ENCODE measurements at places on chromosomes 3 and 15.

DNA sequence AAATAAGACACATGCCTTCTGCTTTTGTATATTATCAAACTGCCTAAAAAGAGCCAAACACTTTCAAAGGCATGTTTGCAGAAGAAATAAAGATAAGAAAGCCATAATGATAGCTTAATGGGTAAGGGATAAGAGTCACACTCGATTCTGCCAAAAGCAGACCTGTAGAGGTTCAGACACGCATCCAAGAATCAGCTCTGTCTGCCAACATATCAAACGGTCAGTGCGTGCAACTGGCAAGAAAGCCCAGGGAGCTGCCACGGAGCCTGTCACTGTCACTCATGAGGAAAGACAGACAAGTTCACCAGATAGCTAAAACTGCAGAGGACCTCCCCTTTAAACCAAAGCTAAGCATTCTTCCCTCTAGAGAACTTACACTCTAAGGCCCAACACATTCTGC, 23.2 kb downstream of the DCP1A start:
- no peak for DNase-seq

DNA sequence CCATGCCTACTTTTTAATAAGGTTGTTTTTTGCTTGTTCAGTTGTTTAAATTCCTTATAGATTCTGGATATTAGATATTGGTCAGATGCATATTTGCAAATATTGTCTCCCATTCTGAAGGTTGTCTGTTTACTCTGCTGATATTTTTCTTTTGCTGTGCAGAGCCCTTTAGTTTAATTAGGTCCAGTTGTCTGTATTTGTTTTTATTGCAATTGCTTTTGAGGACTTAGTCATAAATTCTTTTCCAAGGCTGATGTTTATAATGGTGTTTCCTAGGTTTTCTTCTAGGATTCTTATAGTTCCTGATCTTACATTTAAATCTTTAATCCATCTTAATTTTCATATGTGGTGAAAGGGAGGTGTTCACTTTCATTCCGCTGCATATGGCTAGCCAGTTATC, 77.4 kb downstream of the PTPRG start:
- DNase-seq = no peak

GRCh38 chr3:77283108-77283507, 243.2 kb downstream of the ROBO2 start:
- DNase-seq = no peak

GRCh38 chr3:16704941-16705340, 99.7 kb upstream of the DAZL start:
- no peak for DNase-seq

DNA sequence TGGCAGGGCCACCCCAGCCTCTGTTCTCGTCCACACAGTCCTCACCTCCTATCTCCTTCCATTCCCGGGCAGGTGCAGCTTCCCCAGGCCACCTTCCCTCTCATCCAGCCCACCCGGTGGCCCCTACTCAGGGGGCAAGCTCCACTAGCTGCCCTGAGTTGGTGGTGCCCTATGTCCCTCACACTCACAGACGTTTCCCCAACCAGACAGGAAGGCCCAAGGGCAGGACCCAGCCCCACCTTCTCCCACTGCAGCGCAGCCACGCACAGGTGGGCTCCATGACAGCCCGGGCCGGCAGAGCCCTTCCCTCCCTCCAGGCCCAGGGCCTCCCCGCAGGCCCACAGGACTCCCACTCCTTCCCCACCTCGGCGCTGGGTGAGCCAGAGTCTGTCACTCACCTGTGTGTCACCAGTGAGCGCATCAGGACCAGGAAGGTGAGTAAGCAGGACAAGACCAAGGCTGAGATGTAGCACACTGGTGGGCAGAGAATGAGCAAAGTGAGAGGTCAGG, 11.1 kb downstream of the ISLR start:
- no peak for DNase-seq

DNA sequence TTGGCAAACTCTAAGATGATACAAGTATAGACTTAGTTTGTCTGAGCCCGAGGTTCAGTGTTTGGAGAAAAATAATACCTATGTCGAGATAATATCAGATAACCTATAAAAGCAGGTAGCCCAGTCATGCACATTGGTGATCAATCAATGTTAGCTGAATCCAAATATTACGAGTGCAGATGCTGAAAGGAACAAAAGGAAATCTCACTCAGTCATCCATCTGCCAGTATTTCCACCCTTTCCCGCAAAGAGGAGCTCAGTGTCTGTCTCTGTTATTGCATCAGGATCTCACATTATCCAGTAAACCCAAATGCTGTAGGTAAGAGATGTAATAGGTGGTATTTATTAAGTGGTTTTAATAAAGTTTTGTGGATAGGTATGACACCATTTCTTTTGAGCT, 251.2 kb upstream of the CTDSPL start:
- DNase-seq = no peak

DNA sequence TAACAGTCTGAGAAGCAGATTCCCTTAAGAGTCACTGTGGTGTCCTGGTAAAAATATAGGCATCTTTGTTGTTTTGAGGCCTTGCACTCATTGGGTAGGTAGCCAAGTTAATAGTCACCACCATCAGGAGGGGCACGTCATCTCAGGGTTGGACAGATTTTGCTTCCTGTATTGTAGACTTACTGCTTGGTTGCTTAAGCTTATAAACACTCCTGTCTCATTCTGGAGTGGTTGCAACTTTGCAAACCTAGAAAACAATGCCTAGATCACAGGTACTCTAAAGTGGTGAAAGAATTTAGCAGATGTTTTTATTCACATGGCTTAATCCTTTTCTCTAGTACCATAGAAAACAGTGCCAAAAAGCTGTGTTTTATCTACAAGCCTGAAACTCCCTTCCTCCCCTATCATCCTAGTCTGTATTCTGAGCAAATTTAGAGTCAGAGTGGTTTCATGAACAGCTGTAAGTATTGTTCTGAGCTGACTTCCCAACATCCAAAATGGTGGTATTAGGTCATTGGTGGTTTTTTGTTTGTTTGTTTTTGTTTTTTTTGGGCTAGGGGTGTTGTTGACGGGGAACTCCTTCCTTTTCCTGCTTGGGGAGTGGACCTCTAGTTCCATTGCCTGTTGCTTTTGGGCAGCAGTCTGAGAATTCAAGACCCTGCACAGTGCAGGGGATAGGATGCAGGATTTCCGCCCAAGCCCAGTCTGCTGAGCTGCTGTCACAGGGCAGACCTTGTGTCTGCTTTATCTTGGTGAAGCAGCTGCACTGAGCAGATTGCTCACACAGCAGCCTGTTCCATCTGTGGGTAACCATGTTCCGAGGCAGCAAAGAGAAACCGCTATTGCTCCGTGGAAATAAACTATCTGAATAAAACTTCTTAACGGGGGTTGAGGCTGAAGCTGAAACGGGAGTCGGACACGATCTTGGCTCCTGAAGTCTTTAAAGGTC, 202.0 kb downstream of the AKAP13 start:
- no peak for DNase-seq

DNA sequence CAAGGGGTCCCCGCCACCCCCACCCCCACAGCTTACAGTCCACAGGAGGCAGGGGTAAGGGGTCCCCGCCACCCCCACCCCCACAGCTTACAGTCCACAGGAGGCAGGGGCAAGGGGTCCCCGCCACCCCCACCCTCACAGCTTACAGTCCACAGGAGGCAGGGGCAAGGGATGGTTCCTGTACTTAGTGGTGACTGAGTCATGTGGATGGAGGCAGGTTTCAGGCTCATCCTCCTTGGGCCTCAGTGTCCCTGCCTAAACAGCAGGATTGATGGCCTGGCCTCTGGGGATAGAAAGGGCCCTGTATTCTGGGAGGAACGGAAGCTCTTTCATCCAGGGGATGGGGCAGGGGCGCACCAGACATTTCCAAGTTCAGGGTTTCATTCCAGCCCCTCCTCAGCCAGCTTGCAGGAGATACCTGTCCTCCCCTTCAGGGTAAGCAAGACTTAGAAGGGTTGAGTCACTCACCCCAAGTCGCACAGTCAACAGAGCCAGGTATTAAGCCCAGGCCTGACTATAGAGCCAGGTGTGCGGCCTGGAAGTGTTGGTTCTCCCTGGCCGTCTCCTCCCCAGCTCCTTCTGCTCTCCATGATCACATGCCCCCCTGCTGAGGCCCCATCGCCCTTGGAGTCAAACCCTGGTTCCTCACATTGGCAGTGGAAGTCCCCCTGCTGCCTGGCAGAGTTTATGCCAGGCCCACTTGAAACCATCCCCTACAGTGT, 12.5 kb downstream of the CSK start:
- DNase-seq = no peak

GRCh38 chr3:50639055-50639494, 22.1 kb downstream of the MAPKAPK3 start:
- DNase-seq = peak; percentile 39

GRCh38 chr3:63863150-63864007, at the start of the genes ATXN7 and THOC7:
Gene ATXN7 (plus strand): TSS chr3:63863867. CDS start chr3:63912599, 48,732 bp downstream.
Gene THOC7 (minus strand): TSS chr3:63863805. CDS start chr3:63863790, 15 bp downstream.
- DNase-seq = no peak

DNA sequence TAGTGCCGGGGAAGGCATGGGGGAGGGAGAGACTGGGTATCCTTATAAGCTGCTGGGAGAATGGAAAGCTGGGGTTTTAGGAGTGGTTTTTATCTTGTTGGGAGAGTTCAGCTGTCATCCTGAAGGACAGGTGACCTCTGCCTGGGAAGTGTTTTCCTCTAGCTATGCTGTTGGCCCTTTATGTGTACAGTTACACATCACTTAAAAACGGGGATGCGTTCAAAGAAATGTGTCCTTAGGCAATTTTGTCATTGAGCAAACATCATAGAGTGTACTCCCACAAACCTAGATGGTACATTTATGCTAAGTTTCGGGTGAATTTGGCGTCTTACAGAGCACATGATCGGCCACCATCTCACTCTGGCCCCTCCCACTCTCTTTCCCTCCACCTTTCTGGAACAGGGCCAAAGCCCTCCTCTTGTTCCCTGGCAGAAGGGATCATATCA, 164.3 kb upstream of the NUDT16 start:
- DNase-seq = peak; percentile 29

GRCh38 chr3:195117978-195118581, 152.9 kb downstream of the XXYLT1 start:
- no peak for DNase-seq

DNA sequence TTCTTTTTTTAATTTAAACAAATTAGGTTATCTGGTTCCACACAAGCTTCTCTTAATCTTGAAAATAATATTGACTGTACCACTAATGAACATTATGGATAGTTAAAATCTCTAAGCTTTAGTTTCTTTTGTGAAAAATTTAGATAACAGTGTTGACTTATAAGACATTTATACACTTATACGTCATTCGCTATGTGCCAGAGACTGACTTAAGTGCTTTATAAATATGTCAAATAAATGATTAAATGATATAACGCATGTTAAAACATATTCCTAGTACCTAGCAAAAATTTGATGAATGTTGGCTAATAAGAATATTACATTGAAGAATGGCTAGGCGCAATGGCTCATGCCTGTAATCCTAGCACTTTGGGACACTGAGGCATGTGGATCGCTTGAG, 96.3 kb downstream of the PCCB start:
- DNase-seq = no peak

DNA sequence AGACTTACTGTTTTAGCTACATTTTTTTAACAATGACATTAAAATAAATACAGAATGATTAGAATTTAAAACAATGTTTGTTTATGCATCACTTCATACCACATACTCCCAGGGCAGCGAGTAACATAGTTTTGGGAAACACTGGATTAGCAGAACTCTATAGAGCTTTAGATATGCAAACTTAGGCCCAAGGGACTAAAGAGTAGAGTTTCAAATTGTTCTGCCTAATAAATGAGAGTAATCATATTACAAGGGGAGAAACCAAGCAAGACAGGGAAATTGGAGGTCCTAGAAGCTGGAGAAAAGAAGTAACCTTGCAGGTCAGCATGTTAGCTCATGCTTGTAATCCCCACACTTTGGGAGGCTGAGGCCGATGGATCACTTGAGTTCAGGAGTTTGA, 3.6 kb upstream of the DAZL start:
- DNase-seq = no peak

DNA sequence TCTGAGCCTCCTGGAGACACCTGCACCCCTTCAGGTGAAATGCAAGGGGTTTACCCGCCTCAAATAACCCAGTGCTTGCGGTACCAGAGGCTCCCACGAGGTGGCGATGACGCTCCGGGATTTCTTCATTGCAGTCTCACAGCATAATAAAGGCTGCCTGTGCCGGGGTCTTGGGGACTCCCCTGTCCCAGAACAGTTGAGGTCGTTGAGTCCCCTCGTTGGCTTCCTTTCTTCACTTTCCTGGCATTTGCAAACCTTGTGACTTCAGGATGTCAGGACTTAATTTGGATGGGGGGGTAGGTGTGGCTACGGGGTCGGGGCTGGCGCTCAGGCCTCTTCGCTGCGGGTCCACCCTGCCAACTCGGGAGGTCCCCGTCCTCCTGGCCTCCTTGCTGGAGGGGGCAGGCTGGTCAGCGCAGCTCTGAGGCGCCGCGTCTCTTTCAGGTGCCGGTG, 1.3 kb downstream of the GNAT1 start:
- no peak for DNase-seq

DNA sequence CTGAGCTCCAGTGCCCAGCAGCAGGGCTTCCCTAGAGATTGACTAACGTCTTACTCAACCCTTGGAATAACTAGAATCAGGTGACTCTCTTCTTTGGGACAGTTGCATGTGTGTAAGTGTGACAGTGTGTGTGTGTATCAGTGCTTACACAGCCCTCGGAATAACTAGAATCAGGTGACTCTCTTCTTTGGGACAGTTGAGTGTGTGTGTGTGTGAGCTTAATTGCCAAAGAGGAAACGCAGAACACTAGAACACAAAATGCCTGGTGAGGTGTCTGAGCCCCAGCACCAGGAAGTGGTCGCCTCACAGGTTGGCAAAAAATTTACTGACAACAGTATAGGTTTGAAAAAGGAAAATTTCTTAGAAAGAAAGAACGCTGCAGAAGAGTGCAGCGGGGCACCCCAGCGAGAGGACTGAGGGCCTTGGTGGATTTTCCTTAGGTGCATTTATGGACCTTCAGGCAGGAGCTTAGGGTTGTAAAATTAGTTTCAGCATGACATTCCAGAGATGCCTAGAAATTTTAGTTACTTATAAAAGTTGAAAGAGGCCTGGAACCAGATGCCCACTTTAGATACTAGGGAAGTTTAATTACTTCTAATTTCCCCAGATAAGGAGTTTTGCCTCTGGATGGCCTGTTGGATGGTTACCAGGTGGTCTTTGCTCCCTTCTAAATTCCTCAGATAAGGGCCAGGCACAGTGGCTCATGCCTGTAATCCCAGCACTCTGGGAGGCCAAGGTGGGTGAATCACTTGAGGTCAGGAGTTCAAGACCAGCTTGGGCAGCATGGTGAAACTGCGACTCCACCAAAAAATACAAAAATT, 3.7 kb upstream of the WDR82 start:
- no peak for DNase-seq

GRCh38 chr3:52253314-52254304, 8.1 kb downstream of the PPM1M start:
- no peak for DNase-seq
